ENCODE measurements at places on chromosomes 3 and 15.

- DNase-seq = peak; percentile 55
These were observed 1.0 kb downstream of the ANP32A start for GRCh38 chr15:68819495-68820294.

GRCh38 chr15:31005660-31006059 lies 14.2 kb upstream of the MTMR10 start:
- no peak for DNase-seq

- peak; percentile 21 for DNase-seq
These were observed 101.2 kb upstream of the PTX3 start for GRCh38 chr3:157335233-157336076.

DNA sequence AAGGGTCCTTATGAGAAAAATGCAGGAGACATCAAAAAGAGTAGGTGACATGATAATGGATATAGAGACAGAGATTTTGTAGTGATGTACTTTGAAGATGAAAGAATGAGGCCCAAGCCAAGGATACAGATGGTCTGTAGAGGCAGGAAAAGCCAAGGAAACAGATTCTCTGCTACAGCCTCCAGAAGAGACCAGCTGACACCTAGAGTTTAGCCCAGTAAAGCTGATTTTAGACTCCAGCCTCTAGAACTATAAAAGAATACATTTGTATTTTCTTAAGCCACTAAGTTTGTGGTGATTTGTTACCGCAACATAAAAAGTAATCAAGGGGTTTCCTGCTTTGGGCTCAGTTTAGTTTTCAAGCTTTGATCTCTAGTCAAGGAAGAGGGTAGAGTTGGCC lies 64.8 kb downstream of the STRIT1 start:
- no peak for DNase-seq

DNA sequence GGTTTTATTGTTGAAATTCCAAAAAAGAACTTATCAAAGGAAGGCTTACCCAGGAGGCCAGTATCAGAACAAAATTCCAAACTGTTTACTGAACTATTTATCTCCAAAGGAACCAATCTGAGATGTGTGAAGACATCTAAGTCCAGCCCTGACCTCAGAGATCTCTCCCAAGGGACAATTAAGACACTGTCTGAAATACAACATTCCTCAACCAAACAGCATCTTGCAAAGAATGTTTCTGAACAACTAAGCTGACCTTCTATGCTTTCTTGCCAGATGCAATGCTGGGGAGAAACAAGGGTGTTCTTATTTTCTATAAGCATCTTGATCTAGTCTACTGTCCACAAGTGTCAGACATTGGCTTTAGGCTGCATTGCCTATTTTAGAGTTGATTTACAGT lies 13.6 kb downstream of the PDZRN3 start:
- DNase-seq = no peak

DNA sequence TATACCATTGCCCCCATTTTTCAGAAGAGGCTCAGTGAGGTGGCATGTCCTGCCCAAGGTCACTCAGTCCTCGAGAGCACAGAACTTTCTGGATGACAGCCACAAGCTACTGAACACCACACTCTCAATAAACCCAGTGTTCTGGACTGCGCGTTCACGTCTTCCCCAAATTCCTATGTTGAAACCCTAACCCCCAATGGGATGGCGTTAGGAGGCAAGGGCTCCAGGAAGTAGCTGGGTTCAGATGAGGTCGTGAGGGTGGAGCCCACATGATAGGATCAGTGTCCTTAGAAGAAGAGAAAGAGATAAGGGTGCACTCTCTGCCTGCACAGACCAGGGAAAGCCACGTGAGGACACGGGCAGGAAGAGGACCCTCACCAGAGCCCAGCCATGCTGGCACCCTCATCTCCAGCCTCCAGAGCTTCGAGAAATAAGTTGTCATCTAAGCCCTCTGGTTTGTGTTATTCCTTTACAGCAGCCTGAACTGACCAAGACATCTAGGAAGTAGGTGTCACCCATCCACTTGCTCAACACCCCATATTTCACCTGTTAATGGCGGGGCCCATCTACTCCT lies 324.0 kb downstream of the UACA start:
- no peak for DNase-seq

- DNase-seq = no peak
These were observed 427.4 kb upstream of the NAALADL2 start for GRCh38 chr3:174431717-174432116.

GRCh38 chr3:152818027-152818426 lies 16.9 kb upstream of the P2RY1 start:
- DNase-seq = no peak

- DNase-seq = peak; percentile 77
These were observed 8.5 kb upstream of the ONECUT1 start for GRCh38 chr15:52798529-52799101.

DNA sequence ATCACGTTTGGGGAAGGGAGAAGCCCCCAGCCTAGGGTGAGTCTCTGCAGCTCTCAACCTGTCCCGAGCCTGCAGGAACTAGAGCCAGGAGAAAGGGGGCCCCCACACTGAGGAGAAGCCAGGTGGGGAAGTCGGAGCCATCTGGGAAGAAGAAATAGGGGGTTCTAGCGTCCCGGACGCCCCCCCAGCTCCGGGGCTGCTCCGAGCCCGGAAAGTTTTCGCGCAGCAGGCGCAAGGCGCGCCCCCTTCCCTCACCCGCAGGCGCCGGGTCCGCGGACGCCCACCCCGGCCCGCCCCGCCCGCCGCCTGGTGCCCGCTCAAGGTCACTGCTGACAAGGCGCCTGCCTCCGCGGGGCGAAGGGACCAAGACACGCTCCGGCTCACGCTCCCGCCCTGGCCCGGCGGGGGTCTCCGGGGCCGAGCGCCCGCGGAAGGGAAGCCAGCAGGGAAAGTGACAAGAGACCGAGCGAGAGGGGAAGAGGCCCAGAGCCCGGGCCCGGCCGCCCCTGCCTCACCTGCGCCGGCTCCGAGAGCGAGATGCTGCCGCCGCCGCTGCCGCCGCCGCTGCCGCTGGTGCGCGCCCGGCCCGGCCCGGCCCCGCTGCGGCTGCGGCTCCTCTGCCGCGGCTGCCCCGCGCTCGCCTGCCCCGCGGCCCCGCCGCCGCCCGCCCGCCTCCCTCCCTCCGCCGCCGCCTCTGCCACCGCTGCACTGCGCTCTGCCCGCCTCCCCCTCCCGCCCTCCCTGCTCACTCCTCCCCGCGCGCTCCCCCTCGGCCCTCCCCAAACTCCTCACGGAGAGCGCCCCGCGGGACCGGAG lies 108.4 kb upstream of the SLC6A11 start:
- peak; percentile 44 for DNase-seq

DNA sequence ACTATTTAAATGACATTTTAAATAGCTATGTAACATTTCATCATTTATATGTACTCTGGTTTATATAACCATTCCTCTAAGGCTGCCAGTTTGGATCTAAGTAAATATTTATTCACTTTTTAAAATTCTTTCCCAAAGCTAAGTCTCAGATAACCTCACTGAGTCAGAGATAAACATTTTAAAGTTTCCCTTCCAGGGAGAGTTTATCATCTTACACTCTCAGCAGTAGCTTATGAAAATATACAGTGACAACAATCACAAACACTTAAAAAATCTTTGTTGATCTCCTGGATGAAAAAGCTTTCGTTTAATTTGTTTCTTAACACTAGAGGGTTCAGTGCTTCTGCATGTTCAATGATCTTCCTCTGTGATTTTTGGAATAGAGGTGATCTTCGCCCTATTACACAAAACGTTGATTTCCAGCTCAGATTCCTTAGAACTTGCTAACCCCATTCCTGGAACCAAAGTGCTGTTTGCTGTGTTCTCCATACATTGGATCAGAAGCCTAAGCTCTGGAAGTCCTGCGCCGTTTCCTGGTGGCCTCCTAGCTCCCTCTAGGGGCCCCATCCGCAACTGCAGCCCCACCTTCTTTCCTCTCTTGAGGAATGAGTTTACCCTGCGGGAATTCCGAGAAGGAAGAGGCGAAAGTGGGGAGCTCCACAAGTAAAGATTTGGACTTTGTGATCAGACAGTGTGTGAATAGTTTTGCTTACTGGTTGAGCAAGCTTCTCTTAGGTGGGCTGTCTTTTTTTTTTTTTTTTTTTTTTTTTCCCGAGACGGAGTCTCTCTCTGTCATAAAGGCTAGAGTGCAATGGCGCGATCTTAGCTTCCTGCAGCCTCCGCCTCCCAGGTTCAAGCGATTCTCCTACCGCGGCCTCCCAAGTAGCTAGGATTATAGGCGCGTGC lies 29.3 kb upstream of the SACM1L start:
- DNase-seq = peak; percentile 57

DNA sequence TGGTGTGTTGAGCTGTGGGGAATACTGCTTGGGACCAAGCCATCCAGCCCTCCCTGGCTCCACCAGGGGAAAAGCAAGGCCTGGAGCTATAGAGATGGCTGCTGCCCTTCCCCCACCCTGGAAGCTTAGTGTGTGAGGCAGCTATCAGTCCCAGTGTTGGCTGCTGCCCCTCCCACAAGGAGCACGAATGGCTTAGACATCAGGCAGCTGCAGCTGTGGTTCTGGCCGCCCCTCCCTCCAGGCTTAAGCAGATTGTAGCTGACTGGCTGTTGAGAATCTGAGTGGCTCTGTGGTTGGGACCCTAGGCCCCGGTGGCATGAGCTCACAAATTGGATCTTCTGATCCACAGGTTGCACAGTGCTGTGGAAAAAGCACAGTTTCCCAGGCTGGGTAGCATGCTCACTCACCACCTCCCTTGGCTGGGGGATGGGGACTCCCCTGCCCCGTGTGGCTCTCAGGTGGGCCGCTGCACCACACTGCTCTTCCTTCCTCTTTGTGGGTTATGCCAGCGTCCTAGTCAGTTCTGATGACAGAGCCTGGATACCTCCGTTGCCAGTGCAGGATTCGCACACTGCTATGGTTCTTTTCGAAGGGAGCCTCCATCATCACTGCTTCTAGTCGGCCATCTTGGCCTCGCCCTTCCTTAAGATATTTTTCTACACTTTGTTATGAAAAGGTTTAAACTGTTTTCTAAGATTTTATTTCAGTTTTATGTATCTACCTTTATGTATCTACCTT lies 21.2 kb upstream of the SUCNR1 start:
- DNase-seq = no peak

DNA sequence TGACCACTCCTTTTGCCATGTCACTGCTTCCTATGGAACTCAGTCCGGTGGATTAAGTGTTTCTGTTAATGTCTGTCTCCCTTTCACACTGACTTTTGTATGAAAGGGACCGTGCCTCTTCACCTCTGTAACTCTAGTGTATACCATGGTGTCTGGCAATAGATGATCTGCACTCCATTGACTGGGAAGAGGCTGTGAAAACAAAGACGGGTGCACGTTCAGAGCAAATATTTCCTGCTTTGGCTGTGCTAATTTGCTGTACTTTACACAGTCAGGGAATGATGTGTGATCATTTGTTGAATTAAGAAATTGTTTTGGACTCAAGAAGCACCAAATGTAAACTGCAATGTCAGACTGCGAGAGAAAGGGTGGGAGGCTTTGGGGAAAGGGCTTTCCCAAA lies 315.2 kb downstream of the RORA start:
- DNase-seq = no peak

- no peak for DNase-seq
These were observed 34.4 kb downstream of the FAM240A start for GRCh38 chr3:46646700-46647099.

DNA sequence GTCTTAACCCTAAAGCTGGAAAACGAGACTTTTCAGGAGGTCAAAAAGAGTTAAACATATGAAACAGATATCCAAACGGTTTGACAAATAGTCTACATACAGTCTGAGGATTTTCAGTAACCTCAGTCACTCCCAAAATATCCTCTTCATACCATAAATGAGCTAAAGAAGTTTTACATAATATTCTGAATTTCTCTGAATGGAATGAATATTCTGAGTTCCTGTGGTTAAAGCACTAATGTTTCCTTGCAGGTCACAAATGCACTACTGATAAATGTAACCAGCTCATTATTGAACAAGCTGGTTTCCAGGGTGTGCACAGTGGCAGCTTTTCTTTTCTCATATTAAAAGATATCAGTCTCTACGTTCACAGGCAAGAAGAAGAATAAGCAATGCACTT lies 137.4 kb upstream of the POU1F1 start:
- no peak for DNase-seq

Data from HuH-7.5 (cell line).